ENCODE measurements at places on chromosomes 4 and X.

DNA sequence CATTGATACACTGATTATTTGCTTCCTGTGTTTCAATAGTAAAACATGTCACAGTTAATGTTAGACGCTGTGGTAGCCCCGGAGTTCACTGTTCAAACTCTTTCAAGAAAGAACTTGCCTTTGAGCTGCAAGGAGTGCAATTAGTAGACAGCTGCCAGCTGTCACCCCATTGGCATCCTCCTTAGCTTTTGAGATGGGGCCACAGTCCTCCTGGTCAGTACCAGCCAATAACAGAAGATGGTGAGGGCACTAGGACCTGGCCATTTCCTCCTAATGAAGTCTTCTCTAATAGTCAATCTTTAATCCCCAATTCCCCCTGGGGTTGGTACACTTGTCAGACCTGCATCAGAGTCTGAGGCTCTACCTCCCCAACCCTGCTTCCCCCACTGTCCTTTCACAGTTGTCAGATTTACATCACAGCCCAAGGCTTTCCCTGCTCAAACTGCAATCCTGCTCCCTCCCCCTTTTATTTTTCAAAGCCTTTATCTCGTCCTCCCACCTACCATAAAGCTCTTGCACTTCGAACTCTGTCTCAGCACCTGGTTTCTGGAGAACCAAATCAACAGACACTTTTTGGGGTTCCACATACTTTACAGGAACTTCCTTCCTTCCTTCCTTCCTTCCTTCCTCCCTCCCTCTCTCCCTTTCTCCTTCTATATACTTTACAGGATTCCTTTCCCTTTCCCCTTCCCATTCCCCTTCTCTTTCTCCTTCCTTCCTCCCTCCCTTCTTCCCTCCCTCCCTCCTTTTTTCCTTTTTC, 182.0 kb downstream of the RASL11B start:
- DNase-seq, result no peak

DNA sequence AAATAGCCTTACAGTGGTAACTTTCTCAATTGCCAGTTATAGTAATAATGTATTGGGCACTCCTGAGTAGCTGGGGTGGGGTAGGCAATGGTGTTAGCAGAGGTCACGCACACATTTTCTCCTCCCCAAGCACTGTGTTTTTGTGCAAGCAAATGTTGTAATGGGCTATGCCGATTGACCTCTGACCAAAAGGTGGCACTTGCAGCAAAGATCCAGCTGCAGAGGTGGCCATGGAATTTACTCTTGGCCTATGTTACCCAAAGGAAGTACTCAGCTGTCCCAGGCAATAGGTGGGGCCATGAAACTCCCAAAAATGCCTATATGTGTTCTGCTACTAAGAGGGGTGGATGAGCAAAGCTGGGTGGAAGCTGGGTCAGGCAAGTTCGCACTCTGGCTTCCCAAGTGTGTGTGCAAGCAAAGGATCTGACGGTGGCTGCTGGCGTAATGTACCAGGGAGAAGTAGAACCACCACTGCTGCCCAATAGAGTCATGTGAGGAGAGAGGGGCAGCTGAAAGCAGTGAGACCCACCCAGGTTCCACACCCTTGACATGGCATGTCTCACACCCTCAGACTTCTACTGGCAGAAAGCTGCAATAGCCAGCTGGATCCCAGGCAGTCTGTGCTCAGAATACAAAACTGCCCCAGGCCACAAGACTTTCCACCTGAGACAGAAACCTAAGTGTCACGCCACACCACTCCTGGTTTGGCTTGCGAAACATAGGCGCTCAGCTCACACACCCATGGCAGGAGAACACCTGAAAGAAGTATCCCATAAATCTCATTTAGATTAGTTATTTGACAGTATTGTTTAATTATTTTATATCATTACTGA, 353.3 kb upstream of the EMCN start:
- no peak for DNase-seq

DNA sequence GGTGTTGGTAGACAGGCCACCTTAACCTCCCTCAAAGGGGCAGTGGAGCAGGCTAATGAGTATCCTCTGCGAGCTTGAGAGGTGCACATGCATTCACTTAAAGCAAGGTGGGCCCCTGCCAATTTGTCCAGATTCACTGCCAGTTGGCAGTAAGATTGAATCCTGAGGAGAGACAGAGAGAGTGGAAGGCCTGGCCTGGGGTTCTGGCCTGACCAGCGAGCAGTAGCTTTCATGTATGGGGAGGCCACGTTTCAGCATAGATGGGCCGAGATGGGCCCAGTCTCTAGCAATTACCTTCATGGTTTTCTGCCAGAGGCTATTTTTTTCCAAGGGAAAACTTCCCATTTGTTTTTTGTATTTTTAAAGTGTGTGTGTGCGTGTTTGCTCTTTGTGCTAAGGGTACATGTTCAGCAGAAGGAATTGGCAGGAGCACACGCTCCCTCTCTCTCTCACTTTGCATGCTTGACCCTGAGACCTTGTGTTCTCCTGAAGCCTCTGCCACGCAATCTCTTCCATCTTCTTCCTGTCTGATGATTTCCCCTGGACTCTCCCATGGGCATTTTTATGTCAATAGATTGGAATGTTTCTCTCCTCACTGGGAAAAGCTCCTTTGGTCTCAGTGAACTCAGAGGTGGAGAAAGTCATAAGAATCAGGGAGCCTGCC, 215.8 kb upstream of the SFRP2 start:
- no peak for DNase-seq

- no peak for DNase-seq
These were observed 3.3 kb upstream of the SUPT20HL1 start for GRCh38 chrX:24357106-24357505.

DNA sequence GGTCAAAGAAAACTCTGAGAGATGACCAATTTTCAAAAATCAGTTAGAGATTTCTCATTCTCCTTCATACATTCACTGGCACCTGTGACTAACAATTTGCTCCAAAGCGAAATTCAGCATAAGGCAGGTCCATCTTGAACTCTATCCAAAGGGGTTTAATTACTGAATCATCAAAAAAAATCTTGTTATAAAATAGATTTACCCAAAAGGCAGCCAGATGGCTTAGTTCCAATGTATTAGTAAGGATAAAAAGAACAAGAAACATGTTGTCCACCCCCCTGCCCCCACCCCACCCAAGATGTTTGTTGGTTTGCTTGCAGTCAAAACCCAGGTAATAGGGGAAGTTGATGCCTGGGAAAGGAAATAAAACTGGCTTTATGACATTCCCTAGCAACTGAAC, 200.3 kb downstream of the ANTXR2 start:
- no peak for DNase-seq

- no peak for DNase-seq
These were observed 487.8 kb downstream of the BCOR start for GRCh38 chrX:39609941-39610340.

GRCh38 chr4:37951461-37952352, 8.5 kb upstream of the PTTG2 start:
- no peak for DNase-seq

DNA sequence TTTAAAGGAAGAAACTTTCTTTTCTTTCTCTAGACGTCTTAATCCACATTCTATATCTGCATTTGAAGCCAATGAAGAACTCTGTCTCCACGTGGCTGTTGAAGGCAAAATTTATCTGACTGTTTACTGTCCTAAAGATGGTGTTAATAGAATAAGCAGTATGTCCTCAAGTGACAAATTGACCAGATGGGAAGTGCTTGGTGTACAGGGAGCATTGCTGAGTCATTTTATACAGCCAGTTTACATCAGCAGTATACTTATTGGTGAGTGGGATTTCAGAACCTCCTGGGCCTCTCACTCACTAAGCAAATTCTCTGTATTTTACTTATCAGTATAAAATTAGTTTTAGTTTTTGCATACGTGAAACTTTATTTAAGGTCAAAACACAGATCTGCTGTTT, 33.7 kb downstream of the ADAD1 start:
- DNase-seq, result no peak

DNA sequence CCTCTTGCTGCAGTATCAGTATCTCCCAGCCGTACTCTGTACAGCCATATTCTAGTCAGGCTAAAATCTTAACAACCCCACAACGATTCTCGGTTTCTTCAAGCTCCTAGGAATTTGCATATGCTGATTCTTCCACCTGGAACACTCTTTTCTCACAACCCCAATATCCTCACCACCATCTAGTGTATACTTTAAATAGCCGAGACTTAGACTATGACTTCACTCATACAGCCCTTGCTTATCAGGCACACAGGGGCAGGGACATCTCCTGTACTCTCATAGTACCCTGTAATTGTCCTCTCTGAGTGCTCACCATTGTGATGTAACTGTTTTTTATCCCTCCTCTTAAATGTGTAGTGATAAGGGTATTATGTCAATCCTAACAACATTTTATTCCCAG, 2126.4 kb upstream of the TENM3 start:
- DNase-seq, result no peak

GRCh38 chrX:119055687-119056086, 17.1 kb upstream of the CT47C1 start:
- no peak for DNase-seq

GRCh38 chrX:78540171-78540570, 119.0 kb downstream of the RTL3 start:
- no peak for DNase-seq

GRCh38 chrX:118239913-118240698, 105.8 kb upstream of the WDR44 start:
- DNase-seq, result no peak

- DNase-seq, result no peak
These were observed 2.4 kb downstream of the IL1RAPL2 start for GRCh38 chrX:104568304-104568915.

GRCh38 chr4:40264995-40265909, 68.4 kb downstream of the RHOH start:
- DNase-seq, result no peak

DNA sequence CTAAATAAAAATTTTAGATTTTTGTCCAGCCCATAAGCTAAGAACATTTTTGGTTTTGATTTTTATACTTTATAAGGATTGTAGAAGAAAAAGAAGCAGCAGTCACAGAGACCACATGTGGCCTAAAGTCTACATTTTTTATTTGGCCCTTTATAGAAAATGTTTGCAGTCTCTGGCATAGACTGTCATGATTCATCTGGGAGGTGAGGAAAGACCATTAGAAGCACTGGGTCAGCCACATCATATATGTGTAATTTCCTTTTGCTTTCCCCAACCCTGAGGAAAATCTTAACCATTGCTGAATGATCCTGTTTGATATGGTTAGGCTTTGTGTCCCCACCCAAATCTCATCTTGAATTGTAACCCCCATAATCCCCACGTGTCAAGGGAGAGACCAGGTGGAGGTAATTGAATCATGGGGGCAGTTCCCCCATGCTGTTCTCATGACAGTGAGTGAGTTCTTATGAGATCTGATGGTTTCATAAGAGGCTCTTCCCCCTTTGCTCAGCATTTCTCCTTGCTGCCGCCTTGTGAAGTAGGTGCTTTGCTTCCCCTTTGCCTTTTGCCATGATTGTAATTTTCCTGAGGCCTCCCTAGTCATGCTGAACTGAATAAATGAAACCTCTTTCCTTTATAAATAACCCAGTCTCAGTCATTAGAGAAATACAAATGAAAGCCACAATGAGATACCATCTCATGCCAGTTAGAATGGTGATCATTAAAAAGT, 12.1 kb upstream of the COPS4 start:
- no peak for DNase-seq

DNA sequence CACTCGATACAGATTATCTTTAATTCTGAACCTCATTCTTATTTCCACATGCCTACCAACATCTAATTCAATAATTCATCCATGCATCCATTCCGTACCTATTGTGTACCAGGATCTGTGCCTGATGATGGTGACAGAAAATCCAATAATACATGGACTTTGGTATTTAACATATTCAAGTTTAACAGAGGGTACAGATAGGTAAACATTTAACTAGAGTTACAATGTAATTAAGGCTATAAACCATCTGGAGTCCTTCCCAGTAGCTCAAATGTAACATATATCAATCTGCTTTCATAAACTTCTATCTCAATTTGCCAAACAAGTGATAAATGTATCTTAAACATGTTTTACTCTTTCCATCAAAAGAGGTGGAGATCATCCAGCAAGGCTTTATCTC, 561.5 kb upstream of the FTHL17 start:
- DNase-seq, result no peak

DNA sequence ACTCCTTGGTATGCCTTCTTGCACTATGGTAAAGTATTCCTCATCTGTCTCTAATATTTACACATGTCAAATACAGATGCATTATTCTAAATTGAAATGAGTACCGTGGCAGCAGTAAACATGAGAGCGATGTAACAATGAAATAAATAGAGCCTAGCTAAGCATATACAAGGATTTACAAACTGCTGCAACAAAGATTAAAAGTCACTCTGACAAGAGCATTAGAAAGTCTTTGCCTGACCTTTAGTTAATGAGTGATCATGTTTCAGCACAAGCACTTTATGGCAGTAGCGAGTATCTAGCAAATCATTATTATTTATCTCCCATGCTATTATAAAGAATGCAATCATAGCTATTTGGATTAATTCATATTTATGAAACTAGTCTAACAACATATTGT, 547.0 kb upstream of the NDST4 start:
- DNase-seq, result no peak

- DNase-seq, result no peak
These were observed 383.5 kb upstream of the LCORL start for GRCh38 chr4:18405054-18405453.

GRCh38 chr4:82782626-82783345, 15.8 kb downstream of the SCD5 start:
- no peak for DNase-seq

- no peak for DNase-seq
These were observed 127.3 kb upstream of the HUWE1 start for GRCh38 chrX:53813670-53814440.

DNA sequence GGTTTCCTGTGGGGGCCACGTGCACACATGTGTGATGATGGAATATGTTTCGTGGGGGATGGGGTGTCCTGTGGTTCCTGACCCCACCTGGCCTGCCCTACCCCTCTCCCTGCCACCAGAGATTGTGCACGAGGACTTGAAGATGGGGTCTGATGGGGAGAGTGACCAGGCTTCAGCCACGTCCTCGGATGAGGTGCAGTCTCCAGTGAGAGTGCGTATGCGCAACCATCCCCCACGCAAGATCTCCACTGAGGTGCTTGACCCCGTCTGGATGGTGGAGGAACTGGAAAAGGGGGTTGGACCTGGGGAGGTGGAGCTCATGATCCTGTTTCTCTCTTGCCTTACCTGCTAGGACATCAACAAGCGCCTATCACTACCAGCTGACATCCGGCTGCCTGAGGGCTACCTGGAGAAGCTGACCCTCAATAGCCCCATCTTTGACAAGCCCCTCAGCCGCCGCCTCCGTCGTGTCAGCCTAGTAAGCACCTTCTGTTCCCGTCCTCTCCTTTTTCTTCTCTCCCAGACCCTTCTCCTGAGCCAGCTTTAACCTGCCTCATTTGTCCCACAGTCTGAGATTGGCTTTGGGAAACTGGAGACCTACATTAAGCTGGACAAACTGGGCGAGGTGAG, 5.9 kb downstream of the CDK16 start:
- no peak for DNase-seq

All from stimulated activated naive CD4-positive, alpha-beta T cell (primary cell).